SJCRH30 (cell line): ENCODE measurements at places on chromosomes 7 and 10.

- no peak for DNase-seq
Measured at GRCh38 chr7:7924303-7924702, 44.3 kb upstream of the GLCCI1 start.

DNA sequence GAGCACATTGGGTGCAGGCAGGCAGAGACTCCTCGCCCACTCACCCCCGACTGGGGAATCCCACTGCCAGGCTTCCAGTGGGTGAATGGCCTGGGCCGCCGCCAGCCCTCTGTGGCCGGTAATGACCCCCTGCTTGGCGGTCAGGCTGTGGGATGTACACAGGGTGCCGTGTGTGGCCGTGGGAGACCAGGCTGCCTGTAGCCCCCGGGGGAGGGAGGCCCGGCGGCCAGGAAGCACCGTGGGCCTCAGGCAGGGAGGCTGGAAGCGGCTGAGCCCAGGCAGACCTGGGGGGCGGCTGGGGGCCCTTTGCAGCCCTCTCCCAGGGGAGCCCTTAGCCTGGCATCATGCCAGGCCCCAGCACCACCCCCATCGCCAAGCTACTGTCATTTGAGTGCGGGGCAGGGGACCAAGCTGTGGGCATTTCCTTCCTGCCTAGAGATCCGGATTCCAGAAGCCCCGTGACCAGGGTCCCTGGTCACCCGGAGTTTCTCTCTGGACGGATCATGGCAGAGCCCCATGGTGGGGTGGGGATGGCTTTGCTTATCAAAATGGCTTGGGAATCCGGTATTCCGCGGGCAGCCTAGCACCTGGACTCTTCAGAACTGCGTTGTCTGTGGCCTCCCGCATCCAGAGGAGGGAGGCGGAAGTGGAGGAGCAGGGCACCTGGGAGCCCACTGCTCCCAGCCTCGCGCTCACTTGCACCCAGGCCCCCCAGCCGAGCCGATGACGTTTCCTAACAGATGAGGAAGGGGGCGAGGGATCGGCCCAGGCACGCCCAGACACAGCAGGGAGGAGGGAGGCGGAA, 1.1 kb downstream of the TTYH3 start:
- peak; percentile 89 for DNase-seq

GRCh38 chr10:94092848-94093247, 99.1 kb downstream of the PLCE1 start:
- DNase-seq, result no peak

GRCh38 chr10:51700228-51700817, 928 bp upstream of the CSTF2T start:
- peak; percentile 55 for DNase-seq

- DNase-seq, result no peak
Measured at GRCh38 chr10:30829901-30830300, 200.3 kb upstream of the LYZL2 start.

DNA sequence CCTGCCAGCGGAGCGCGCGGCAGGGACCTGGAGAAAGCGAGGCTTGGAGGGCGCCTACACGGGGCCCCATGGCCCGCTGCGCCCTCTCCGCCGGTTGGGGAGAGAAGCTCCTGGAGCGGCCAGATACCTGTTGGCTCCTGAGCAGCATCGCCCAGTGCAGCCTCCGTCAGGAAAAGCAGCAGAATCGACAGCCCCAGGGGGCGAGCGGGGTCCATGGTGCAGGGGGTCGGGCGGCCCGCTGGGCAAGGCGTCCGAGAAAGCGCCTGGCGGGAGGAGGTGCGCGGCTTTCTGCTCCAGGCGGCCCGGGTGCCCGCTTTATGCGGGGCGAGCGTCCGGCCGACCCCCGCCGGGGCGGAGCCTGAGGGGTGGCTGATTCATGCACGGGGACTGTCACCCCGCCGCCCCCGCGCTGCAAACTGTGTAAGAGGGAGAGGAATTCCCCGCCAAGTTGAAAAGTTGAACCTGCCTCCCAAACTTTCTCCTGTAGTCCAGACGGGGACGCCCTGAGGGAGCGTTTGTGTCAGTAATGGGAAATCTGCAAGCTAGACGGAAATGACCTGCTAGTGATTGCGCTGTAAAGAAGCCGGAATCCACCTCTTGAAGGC, at the start of gene TFPI2:
TFPI2 (minus strand) TSS at position 290 of the 605 bp plus-strand sequence; CDS start at position 215, 75 bp downstream.
- DNase-seq, result peak; percentile 49

- no peak for DNase-seq
Measured at GRCh38 chr7:17668122-17668521, 272.2 kb downstream of the SNX13 start.
